ENCODE measurements at places on chromosomes 11 and 22. TPM values are rescaled to one million over a fixed set of nuclear protein-coding genes. Genes with fewer than 3 reads are reported as not detected.

Gene C11orf58
- 131 TPM for total RNA-seq

Gene DLAT
- 41.3 TPM for total RNA-seq

Gene TSKU
- total RNA-seq: 16.2 TPM

Gene KCNJ11
- not detected for total RNA-seq

Gene RFPL1
- total RNA-seq: not detected

Gene TMEM25
- 18.9 TPM for total RNA-seq

All from endothelial cell of umbilical vein (primary cell).